ENCODE measurements at places on chromosomes 7 and 10.

- DNase-seq: no peak
Measured at GRCh38 chr10:127738512-127739424, 1.8 kb downstream of the FOXI2 start.

DNA sequence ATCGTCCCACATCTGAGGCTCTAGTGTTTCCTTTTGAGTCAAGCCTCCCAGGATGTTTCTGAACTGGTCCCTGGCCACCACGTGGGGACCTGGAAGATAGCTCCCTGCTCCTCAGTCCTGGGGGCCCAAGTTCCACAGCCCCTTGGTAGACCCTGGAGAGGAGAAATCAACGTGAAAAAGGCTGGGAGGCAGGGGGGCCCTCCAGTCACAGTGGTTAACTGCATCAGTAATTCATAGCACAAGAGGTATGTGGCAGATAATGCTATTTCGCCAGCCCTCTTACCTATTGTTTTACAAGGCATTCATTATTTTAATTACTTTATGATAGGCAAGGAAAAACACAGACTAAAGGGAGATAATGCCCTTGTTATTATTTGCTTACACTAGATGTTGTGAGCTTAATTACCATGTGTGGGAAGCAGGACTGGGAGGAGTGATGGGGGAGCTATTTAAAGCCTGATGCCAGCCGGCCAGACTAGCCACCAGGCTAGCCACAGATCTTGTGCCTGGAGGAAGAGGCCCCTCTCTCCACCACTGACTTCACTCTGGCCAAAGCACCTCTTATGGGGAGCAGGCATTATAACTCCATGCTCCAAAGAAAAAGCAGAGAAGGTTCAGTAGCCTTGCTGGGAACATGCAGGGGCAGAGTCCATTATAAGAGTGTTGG is 230.7 kb downstream of the KCNMA1 start:
- DNase-seq: no peak

- DNase-seq: no peak
Measured at GRCh38 chr7:54141576-54141975, 400.6 kb upstream of the VSTM2A start.

- DNase-seq: no peak
Measured at GRCh38 chr7:156466955-156467625, 173.5 kb upstream of the RNF32 start.

- DNase-seq: no peak
Measured at GRCh38 chr7:95244616-95245015, 79.7 kb downstream of the PON1 start.

- DNase-seq: no peak
Measured at GRCh38 chr7:30555525-30555924, 39.2 kb upstream of the GARS1 start.
